ENCODE measurements at places on chromosomes 13 and 19. TPM values are rescaled to one million over a fixed set of nuclear protein-coding genes. Genes with fewer than 3 reads are reported as not detected.

GRCh38 chr19:2494447-2495129 lies 18.7 kb downstream of the GADD45B start:
- peak; percentile 78 for DNase-seq

Gene IL17D
- 1.1 TPM for total RNA-seq

GRCh38 chr13:99963816-99964339 lies 7.7 kb downstream of the ZIC5 start:
- no peak for DNase-seq

DNA sequence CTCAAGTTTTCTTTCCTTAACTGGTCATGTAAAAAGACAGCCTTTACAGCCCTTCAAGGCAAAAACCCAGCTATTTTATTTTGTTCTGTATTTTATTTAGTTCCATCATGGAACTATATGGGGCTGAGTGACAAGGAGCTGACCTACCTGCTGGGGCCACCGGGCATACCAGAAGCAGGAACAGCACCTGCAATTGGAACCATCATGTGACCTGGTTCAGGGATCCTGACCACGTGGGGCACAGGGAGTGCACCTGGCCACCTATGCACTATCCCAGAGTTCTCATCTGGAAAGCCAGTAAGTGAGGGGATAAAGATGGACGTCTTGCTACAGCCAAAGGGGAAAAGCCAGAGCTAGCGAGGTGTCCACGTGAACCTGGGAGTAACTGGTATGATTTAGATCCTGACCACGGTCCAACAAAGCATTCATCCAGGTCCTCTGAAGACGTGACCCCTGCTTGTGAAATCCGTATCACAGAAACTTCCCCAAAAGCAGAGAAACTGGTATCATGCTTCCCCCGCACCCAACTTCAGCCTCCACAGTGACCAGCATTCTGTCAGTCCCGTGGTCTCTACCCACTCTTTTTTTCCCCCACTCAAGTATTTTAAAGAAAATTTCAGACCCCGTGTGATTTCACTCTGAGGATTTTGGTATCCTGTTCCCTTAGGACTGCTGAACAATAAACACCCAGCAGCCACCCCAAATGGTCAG lies 40.5 kb upstream of the SLC15A1 start:
- no peak for DNase-seq

DNA sequence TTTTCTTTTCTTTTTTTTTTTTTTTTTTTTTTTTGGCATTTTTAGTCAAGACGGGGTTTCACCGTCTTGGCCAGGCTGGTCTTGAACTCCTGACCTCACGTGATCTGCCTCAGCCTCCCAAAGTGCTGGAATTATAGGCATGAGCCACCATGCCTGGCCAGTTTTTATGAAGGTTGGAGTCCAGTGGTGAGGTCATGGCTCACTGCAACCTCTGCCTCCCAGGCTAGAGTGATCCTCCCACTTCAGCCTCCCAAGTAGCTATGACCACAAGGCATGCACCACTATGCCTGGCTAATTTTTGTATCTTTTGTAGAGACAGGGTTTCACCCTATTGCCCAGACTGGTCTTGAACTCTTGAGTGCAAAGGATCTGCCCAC lies 4.2 kb downstream of the SNRPA start:
- DNase-seq: no peak

DNA sequence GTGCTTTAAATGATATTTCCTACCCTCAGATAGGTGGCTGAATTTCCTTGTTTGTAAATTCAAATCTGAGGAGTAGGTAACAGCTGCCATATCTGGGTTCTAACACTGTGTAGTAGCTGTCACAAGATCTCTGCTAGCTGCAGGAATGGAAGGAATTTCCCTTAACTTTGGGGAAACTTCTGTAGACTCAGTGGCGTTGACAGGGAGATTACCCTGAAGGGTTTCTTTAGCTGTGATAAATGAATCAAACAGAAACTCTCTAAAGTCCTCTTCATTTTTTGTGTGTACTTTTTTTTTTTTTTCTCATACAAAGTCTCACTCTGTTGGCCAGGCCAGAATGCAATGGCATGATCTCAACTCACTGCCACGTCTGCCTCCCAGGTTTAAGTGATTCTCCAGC lies 5.3 kb upstream of the EPSTI1 start:
- no peak for DNase-seq

DNA sequence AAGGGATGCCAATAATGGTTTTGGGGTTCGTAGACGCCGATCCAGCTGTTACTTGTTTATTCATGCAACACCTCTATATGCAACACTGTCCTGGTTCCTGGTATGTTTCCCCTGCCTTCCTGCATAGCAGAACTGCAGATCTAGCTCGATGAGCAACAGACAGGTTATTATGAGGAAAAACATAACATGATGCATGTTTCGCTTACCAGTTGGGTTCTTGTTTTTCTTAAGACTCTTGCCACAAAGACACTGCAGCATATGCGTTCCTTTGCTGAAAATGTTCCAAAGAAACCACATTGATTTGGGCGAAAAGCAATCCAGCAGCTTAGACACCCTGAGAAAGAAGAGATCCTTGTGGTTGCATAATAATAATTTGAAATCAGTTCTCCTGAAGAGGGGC lies 583 bp downstream of the FGF14 start:
- DNase-seq: no peak

DNA sequence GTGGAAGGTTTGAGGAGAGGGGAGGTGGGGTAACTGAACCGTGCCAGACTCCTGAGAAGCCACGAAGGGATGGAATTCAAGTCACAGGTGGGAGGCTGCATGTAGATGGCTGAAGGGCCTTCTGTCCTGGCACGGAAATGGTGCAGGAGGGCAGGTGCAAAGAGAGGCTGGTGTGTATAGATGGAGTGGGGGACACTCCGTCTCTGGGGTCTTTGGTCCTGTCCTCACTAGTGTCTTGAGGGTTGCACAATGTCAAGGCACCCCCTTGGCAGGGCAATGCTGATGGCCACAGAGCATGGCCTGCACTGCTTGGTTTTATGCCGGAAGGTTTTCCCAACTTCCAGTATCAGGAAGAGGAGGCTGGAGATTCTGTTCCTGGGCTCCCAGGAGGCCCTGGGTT lies 82.7 kb upstream of the SIAH3 start:
- DNase-seq: no peak

All from left lung (tissue), 14 donors.